ENCODE measurements at places on chromosomes 6 and 20.

DNA sequence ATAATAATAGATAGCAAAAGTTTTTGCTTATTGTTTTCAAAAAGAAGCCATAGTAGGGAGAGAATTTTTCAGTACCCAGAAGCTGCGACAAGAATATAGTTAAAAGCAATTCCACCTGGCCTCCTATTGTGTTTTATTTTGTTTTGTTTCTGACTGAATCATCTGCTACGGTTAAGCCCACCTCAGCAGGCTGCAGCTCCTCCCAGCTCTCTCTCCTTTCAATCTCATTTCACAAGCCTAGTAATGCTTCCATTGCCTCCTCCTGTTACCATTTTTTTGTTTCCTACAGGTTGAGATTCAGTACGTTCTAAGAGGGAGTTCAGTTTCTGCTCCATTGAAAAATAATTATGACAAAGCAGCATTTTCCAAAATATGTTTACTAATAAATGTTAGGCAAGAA, 77.9 kb downstream of the PCSK2 start:
- DNase-seq = no peak

DNA sequence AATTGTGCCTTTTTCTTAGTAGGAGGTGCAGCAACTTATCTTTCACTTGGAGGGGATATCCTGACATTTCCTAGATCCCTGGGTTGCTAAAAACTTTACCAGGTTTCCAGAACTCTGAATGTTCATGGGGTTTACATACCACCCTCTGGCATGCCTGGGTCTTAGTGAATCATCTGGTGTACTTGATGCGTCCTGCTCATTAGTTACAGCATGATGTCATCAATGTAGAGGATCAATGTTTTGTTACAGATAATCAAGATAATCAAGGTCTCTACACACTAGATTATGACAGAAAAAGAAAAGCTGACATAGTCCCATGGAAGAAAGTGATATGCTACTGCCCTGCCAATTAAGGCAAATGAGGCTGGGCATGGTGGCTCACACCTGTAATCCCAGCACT, 27.0 kb downstream of the FITM2 start:
- DNase-seq = no peak

- no peak for DNase-seq
These were observed 217.0 kb downstream of the HAO1 start for GRCh38 chr20:7723284-7723683.

GRCh38 chr20:35271904-35272303, 6.0 kb downstream of the MMP24OS start:
- DNase-seq = no peak

GRCh38 chr6:10874207-10874606, 7.6 kb downstream of the GCM2 start:
- no peak for DNase-seq

DNA sequence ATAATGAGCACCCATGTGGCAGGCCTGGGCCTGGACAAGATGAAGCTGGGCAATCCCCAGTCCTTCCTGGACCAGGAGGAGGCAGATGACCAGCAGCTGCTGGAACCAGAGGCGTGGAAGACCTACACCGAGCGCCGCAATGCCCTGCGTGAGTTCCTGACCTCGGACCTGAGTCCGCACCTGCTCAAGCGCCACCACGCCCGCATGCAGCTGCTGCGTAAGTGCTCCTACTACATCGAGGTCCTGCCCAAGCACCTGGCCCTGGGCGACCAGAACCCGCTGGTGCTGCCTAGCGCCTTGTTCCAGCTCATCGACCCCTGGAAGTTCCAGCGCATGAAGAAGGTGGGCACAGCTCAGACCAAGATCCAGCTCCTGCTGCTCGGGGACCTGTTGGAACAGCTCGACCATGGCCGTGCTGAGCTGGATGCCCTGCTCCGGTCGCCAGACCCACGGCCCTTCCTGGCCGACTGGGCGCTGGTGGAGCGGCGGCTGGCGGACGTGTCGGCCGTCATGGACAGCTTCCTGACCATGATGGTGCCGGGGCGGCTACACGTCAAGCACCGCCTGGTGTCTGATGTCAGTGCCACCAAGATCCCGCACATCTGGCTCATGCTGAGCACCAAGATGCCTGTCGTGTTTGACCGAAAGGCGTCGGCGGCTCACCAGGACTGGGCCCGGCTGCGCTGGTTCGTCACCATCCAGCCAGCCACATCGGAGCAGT, 1.9 kb downstream of the FNDC11 start:
- no peak for DNase-seq

GRCh38 chr6:90893400-90893799, 306.5 kb upstream of the MAP3K7 start:
- no peak for DNase-seq

GRCh38 chr6:13336553-13336952, 8.2 kb upstream of the TBC1D7 start:
- DNase-seq = peak; percentile 51

DNA sequence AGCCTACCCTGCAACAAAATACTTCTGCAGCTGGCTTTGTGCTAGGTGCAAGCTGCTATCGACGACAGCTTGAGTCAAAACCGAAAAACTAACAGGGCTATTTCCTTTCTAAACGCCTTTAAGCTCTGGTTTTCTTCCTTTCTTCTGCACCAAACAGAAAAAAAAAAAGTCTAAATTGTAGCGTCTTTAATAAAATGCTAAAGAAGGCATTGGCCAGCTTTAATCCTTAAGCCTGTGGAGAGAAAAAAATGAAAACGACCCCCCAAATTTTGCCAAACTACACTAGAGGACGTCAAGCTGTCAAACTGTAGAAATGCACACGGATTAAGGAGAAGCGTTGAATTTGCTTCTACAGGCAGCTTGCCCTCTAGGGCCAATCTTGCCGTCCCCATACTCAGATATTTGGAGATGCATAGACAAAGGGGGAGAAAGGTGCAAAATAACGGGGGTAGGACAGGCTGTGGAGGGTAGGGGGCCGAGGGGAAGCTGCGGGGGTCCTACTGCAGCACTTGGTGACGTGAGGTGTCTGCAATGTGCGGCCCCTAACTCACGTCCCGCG, 1.4 kb upstream of the NRN1 start:
- no peak for DNase-seq

DNA sequence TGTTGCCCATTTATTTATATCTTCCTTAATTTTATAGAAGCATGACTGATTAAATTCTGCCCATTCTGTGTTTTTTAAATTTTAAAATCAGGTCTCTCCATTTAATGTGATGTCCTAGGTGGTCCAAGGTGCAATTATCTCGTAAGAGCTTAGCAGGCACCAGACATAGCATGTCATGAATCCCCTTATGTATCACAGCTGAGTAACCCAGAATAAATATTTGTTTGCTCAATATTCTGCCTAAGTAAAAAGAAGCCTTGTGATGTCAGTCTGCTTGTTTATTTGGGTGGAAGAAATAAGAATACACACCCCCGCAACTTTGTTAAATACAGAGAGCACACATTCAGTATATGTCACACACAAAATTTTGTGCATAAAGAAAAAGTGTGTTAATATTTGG, 211.3 kb downstream of the FARS2 start:
- DNase-seq = no peak

DNA sequence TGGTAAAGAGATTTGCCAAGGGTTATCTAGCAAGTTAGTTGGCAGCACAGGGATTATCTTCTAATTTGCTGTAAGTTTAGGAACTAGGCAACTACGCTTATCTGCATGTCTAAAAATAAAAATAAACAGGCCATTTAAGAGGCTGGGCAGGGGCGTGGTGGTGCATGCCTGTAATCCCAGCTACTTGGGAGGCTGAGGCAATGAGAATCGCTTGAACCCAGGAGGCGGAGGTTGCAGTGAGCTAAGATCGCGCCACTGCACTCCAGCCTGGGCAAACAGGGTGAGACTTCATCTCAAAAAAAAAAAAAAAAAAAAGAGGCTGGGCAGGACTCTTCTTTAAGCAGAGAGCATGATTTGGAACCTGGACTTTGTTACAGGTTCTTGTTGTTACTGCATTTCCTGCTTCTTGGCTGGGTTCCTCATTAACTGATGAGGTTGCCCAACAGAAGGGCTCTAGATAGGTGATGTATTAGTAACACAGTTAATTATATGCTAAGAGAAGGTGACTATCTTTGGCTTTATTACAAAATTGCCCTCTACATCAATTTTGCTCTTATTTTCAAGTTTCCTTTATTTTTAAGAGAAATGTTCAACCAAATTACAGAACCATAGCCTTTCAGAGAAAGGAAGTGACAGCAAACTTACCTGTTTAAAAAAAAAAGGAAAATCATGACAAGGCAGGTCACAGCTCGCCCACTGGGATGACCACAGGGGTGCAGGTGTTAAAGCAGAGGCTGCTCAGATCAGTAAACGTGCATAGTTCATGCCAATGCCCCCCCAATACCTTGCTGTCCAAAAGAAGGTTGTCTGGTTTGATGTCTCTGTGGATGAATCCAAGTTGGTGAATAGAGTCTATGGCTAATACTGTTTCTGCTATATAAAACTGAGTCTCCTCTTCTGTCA, 32.5 kb downstream of the STK38 start:
- no peak for DNase-seq

DNA sequence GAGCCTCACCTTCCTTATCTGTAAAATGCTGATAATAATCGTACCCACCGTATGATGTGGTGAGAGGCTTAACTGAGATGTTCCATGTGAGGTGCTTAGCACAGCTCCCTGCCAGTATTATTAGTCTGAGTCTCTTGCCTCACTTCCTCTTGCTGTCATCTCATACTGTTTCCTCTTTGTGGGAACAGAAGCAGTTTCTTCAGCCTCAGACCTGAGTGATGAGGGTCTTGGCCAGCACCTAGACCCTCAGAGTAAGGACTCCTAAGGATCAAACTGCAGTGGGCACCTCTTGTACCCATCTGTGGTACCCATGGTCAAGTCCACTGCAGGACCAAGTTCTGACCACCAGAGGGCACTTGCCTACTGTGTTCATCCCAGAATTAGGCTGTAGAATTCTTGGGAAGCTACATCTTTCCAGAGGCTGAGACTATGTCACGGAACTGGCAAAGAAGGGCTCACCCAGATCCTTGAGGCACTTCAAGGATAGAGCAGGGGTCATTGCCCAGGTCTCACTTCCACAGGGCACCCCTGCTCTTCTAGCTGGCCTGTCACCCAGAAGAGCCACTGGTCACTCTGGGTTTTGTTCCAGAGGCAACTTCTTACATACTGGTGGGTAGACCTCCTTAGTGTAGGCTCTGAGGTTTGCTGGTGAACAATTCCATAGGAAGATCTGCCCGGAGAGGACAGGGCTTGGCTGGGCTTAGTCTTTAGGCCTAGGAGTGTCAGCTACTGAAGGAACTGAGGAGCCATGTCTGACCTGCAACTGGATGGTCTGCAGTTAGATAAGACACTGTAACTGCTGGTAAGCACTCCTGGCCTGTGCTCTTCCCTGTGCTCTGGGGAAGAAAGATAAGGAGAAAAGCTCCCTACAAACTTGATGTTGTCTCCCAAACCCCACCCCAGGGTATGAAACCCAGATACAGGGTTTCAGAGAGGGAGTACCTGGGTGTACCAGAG, 20.6 kb upstream of the SGK2 start:
- DNase-seq = no peak

DNA sequence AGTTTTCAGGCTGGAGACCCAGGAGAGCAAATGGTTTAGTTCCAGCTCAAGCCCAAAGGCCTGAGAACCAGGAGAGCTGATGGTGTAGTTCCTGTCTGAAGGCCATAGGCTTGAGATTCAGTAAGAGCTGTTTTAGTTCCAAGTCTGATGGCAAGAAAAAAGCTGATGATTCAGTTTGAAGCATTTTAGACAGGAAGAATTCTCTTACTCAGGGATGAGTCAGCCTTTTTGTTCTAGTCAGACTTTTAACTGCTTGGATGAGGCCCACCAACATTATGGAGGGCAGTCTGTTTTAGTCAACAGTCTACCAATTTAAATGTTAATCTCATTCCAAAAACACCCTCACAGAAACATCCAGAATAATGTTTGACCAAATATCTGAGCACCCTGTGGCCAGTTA, 2.5 kb downstream of the ZSCAN26 start:
- no peak for DNase-seq

GRCh38 chr6:47135772-47136171, 93.6 kb upstream of the ADGRF1 start:
- no peak for DNase-seq

DNA sequence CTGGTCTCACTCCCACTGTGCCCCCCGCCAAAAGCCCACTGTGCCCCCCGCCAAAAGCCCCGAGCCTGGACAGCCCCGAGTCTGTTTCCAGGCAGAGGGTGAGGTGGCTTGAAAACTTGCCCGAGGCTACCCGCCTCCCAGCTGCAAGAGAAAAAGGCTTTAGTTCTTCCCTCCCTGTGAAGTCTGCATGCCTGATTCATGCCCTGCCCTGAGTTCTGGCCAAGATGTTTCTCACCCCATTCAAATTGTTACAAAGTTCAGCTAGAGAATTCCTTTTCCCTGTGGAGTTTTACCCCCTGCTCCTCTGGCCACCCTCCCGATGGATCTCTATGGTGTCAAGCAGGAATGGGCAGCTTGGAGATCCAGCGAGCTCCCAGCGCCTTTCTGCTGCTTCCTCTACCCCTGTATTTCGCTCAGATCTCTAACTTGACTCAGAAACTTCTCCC, 298.8 kb upstream of the MAP3K7 start:
- no peak for DNase-seq

- DNase-seq = no peak
These were observed 10.6 kb upstream of the SUPT3H start for GRCh38 chr6:45388328-45388727.

DNA sequence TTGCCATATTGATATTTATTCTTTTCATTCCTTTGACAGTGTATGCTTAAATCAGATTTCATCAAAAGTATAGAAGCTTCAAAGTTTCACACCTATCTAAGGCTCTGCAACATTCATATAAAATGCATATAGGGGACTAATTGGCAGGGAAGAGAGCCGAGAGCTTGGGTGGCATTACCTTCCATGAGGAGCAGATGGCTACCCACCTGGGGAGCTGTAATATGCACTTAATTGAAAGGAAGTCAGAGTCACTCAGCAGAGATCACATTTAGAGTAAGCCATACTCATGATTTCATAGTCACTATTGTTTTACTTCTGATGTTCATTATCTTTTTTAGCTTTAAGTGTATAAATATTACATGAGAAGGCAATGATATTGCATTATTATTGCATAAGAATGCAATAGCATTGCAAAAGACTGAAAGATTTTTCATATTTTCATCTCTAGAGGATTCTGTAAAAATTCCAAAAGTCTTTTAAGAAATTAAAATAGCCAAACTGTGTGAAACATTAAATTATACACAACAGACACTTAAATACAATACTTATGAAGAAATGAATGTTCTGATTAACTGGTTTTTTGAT, 1305.2 kb downstream of the EPHA7 start:
- no peak for DNase-seq

GRCh38 chr20:24692446-24693200, 223.2 kb downstream of the SYNDIG1 start:
- DNase-seq = no peak

DNA sequence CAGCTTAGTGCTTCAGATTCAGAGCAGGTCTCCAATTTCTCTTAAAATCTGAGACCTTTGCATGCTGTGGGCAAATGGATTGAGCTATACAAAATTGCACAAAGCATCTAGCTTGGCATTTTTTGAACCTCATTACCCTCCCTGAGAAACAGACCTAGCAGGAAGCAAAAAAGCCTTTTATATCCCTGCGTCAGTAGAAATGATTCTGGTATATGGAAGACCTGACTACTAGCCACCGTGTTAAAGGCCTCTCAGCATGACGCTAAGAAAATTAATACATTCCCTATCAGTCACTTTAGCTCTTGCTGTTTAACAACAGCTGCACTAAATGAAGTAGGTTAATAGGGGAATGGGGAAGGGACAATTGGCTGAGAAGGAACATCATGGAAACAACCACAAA, 110.7 kb upstream of the SMLR1 start:
- DNase-seq = no peak
